Stimulated activated CD8-positive, alpha-beta memory T cell treated with anti-CD3 and anti-CD28 coated beads, Interleukin-15, amount 100 ng/mL, for 1 hour (primary cell): ENCODE measurements at places on chromosomes 12 and 14.

GRCh38 chr12:52800259-52800917, 4.5 kb upstream of the KRT3 start:
- no peak for DNase-seq

GRCh38 chr14:91387951-91388381, 29.7 kb downstream of the CCDC88C start:
- DNase-seq: no peak

DNA sequence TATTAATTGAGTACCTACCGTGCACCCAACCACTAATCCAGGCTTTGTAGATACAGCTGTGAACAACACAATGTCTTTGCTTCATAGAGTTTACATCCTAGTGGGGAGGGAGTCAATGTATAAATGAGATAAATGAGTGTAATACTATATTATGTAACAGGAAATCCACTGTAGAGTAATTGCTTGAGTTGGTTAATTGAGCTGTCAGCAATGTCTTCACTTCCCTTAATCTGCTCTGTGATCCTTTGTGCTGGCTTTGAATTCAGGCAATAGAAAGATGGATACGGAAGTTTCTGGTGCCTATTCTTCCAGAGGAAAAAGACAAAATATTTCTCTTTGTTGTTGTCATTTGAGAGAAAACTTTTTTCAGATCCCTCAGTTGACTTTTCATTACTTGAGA, 104.0 kb upstream of the SLC16A7 start:
- no peak for DNase-seq

GRCh38 chr12:11543457-11544158, 105.9 kb upstream of the ETV6 start:
- DNase-seq: no peak
